Mononuclear cell (primary cell): ENCODE measurements at places on chromosomes 2 and 18. TPM values are rescaled to one million over a fixed set of nuclear protein-coding genes. Genes with fewer than 3 reads are reported as not detected.

Gene ZNF2
- total RNA-seq, result 0.10 TPM

Gene KCNIP3
- total RNA-seq, result not detected

Gene SLC66A3
- total RNA-seq, result 40.0 TPM

Gene IL1RL2
- 0.31 TPM for total RNA-seq

Gene ALPP
- total RNA-seq, result not detected

Gene CXCR4
- 1,915 TPM for total RNA-seq

Gene DNAH7
- 0.10 TPM for total RNA-seq

Gene ANTXR1
- total RNA-seq, result under 0.01 TPM

Gene DSC3
- under 0.01 TPM for total RNA-seq

Gene FAP
- total RNA-seq, result not detected

Gene C18orf54
- 0.42 TPM for total RNA-seq

Gene CD226
- 64.1 TPM for total RNA-seq

Gene TRIB2
- 74.6 TPM for total RNA-seq

Gene FAM228A
- total RNA-seq, result 0.10 TPM

Gene MAP2
- 0.73 TPM for total RNA-seq

Gene CDK15
- not detected for total RNA-seq

Gene SNED1
- total RNA-seq, result 8.2 TPM

Gene UGT1A6
- total RNA-seq, result not detected

Gene TRABD2A
- total RNA-seq, result 96.0 TPM

Gene WNT10A
- 1.5 TPM for total RNA-seq

Gene MAPRE2
- total RNA-seq, result 87.4 TPM

Gene CAVIN2
- total RNA-seq, result 139 TPM

Gene GKN2
- total RNA-seq, result not detected

Gene KCNG2
- 0.10 TPM for total RNA-seq

Gene RIT2
- not detected for total RNA-seq

Gene SAG
- 0.21 TPM for total RNA-seq
